ENCODE measurements at places on chromosomes 6 and 20.
A peak's percentile ranks its signal among the peaks of the same experiment; 100 is the strongest.

GRCh38 chr6:66173587-66173986 lies 466.6 kb upstream of the EYS start:
- DNase-seq: no peak

DNA sequence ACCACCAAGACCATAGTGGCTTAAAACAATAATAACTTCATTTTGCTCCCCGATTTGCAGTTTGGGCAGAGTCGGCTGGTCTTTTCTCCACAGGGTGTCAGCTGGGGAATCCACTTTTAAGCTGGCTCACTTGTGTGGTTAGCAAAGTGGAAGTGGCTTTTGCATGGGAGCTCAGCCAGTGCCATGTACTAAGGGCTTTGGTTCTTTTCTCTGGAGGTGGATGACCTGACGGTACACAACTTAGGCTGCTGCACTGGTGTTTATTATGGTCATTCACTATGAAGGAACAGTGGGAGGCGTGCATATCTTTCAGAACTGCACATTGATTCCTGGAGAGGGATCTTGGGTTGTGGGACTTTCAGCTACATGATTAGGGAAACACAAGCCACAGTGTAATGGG lies 141.0 kb downstream of the OR2B2 start:
- DNase-seq: no peak

DNA sequence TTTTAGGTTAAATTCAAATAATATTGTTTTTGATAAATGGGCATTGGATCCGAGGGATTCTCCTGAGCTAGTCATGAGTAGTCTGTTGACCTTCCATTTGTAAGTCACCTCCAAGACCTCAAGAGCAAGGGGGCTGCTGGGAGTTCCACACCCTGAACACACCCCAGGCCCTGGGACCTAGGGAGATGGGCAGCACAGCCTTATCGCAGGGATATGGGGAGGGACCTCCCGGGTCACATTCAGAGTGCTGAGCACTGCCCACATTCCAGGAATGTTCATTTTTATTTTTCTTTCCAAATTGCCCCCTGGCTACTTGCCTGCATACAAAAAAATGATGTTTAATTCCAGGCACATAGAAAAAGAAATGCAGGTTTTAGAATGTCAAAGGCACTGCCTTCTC lies 55.5 kb downstream of the SLC22A2 start:
- DNase-seq: no peak

DNA sequence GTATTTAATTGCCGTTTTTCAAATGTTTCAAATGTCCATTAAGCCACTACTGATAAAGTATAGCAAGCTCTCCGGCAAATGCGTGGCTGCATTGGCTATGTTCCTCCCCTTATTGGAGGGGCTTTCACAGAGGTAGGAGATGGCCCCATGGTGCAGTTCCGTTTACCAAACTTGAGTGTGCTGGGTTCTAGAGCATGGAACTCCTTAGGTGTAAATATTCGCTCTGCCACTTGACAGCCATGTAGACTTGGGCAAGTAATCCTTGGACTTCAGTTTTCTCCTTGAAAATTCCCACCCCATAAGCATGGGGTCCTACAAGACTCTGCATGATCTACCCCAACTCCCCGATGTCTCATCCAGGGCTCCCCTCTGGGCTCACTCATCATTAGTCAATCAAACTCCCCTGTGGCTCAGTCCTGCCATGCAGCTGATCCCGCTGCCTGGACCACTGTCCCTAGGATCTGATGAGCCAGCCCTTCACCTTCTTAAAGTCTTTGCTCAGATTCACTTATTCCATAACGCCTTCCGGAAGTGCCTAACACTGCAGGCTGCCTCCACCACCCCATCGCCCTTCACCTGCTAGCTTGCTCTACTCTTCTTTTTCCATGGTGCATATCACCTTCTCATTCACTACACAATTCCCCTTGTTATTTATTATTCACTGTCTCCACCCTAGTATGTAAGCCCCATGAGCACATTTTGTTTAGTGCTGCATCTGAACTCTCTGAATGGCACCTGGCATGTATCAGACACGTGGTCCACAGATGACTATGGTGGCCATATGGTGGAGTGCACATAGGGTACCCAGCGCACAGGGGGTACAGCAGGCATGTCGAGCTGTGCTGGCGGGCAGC lies 18.8 kb downstream of the PRR18 start:
- no peak for DNase-seq

GRCh38 chr6:145209272-145209671 lies 526.0 kb downstream of the EPM2A start:
- no peak for DNase-seq

- DNase-seq: peak; percentile 14
Measured at GRCh38 chr6:132491303-132491702, 21.6 kb downstream of the STX7 start.

DNA sequence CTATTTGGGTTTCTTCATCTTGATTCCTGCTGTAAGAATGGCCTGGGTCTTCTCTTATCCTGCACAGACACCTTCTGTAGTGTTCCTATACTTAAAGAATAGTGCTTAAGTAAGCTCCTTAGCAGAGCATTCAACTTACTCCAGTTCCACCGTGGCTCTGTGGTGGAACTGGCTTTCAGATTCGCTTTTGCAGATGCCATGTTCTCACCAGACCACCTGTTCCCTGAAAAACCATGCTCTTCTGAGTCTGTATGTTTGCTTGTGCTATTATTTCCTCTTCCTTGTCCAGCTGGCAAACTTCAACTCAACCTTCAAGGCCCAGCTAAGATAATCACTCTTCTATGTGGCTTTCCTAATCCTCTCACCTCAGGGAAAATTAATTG lies 4.9 kb downstream of the ELMO2 start:
- no peak for DNase-seq

DNA sequence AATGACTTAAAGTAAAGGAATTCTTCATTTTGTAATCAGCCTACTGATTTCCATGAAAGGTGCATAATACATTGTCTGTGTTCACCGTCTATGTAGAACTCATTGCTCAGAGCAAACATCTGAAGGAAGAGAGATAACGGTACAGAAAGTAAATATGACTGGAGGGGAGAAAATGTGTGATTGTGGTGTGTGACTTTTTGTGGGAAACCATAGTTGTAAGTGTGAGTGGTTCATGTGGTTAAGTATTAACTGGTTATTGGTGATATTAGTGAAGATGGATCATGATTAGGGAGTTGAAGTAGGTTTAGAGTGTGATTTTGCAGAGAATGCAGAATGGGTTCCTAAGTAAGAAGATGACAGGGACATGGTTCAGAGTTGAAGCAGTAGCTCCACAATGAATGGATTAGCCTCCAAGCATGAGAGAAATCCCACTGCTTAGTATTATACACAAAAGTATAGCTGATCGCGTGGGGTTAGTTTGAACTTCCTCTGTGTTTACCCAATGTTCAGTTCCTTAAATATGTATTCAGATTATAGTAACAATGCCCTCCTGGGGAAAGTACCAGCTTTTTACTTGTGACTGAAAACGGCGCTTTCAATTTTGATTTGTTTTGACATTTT lies 368.9 kb downstream of the UTRN start:
- no peak for DNase-seq

GRCh38 chr20:12179692-12180091 lies 262.0 kb downstream of the BTBD3 start:
- DNase-seq: no peak

GRCh38 chr6:145490068-145490467 lies 245.3 kb downstream of the EPM2A start:
- DNase-seq: no peak

- no peak for DNase-seq
Measured at GRCh38 chr20:19986419-19986818, 30.7 kb upstream of the NAA20 start.

DNA sequence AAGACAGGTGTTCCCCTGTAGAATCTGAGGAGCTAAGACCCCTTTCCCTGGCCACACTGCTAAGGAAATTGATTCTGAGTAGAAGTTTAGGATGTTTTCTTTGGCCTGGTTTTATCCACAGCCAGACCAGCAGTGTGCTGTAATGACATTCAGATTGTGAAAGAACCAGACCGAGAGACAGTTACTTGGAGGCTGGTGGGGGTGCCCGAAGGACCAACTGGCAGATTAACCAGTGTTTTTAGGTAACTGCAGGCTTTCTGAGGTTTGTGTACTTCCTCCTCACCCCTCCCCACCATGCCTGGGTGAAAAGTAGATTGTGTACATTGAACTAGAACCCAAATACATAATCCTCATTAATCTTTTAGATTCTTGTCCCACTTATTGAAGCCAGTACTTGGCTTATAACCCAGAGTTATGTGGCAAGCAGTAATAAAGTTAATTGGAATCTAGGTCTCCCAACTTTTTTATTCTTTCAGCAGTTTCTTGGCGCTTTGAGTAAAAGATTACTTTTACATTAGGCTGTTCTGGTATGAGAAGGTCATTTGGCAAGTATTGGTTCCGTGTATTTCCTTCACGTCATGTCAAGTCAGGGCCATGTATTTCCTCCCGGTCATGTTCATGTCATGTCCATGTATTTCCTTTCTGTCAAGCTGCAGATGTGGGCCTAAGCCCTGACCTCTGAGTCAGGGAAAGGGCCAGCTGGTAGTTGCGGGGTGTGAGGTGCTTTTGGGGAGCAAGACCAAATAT lies 93.7 kb downstream of the TCP11 start:
- no peak for DNase-seq

GRCh38 chr6:15796130-15796771 lies 133.4 kb upstream of the DTNBP1 start:
- no peak for DNase-seq

- peak; percentile 53 for DNase-seq
Measured at GRCh38 chr6:111361648-111362047, 121.4 kb downstream of the REV3L start.

- DNase-seq: no peak
Measured at GRCh38 chr20:34949120-34949519, 6.5 kb downstream of the GSS start.

DNA sequence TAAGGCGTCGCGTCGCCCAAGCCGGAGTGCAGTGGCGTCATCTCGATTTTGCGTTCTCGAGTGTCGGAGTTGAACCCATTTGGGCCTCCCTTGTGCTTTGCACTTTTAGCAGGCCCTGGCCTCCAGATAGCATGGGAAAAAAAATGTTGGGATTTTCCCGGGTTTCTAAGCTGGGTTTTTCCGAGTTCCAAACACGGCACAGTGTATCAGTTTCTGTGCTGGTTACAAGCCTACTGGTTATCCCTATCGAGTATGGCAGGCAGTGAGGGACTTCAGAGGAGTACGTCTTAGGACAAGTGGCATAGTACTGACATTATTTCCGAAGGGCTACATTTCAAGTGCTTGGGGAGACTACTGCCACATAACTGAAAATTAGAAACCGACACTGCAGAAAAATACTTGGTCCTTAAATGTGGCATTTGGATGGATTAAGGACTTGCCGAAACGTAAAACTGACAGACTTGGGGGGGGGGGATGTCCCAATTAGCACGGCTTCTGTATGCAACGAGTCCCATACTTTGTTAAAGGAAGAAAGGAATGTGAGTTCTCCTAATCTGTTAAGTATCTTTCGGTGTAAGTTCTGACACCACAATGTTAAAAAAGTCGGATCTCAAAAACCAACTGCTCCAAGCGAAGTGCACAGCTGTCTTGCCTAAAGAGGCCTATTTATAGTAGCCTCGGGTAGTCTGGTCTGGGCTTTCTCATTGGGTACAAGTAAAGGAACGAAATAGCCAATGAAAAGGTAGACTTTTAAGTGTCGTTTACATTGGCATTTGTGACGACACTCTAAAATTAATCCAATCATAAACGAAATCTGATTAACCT lies 70.2 kb downstream of the HFE start:
- peak; percentile 79 for DNase-seq

GRCh38 chr6:112016320-112016719 lies 37.6 kb upstream of the CCN6 start:
- no peak for DNase-seq

- DNase-seq: no peak
Measured at GRCh38 chr6:43313813-43314212, 5.2 kb upstream of the CRIP3 start.

GRCh38 chr6:125340991-125341390 lies 39.2 kb upstream of the HDDC2 start:
- DNase-seq: no peak

- DNase-seq: no peak
Measured at GRCh38 chr6:148625609-148626008, 121.2 kb upstream of the UST start.

DNA sequence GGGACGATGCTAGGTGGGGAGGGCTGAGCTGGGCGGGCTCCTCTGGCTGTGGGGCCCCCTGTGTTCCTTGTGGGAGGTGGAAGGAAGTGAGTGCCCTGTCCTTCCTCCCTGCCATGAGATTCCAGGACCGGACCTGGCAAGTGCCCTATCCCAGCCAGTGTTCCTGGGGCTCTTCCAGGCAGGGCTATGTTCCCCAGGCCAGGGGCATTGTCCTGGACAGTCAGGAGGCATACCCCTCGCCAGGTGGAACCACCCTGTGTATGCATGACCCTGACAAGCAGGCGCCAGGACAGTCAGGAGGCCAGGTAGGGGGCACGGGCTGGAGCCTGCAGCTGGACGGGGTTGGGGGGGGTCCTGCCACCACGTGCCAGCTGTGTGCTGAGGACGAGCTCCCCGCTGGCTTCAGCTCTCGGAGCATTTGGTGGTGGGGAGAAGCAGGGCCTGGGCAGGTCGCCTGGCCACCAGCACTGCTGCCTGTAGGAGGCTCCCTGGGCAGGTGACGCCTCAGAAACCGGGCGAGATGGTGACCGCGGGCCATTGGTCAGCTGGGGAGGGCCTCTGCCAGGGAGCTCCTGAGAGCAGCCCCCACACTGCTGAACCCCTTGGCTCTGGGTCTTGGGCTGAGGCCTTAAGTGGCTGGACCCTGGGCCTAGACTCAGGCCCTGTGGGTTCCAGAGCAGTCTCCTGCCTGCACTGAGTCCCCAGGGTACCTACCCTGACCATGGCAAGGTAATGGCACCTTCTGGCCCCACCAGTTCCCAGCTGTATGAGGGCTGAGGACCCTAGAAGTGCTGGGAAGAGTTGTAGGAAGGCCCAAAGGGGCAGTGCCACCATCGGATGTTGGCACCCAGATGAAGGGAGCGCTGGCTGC lies 694 bp downstream of the SLC17A9 start:
- DNase-seq: no peak

GRCh38 chr6:108993876-108994275 lies 100.8 kb downstream of the SESN1 start:
- no peak for DNase-seq

GRCh38 chr6:149111556-149112115 lies 205.9 kb upstream of the TAB2 start:
- no peak for DNase-seq

GRCh38 chr6:16929809-16930208 lies 168.5 kb upstream of the ATXN1 start:
- no peak for DNase-seq
